ENCODE measurements at places on chromosomes 7 and 10.

DNA sequence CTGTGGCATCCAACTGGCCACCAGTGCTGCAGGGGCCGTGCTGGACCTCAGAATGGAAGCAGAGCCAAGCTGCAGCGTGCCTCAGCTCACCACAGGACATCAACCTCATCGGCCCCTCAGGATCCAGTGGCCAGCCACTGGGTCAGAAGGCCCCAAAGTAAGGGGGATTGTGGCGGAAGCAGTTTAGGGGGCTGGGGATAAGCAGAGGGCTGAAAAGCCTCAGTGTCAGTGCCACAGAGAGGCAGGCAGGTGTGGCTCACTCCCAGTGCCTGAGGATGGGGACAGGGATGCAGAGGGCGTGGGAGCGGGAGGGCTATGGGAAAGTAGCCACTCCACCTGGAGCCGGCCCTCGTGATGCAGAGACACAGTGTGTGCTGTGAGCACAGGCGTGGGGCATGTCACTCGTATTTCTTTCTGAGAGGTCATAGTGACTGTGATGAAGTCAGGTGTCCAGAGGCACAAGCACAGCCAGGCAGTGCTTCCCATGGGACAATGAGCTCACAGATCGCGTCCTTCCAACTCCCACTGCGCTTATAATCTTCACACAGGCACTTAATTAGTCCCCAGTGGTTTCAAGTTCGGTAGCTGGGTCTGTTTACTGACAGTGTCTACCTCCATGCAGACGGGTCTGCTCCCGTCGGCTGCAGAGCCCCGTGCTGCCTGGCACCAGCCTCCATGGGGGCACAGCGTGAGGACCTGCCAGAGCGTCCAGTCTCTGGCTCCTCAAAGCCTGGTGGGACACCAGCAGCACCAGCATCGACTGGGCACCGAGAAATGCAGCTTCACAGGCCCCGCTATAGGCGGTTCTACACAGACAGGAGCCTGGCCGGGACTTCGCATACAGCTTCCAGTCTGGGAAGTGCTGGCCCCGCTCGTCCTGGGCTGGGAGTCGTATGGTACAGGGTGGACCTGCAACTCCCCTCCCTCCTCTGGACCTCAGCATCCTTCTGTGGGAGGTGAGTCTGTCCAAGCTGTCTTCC lies 42.9 kb upstream of the CNPY1 start:
- DNase-seq: no peak

DNA sequence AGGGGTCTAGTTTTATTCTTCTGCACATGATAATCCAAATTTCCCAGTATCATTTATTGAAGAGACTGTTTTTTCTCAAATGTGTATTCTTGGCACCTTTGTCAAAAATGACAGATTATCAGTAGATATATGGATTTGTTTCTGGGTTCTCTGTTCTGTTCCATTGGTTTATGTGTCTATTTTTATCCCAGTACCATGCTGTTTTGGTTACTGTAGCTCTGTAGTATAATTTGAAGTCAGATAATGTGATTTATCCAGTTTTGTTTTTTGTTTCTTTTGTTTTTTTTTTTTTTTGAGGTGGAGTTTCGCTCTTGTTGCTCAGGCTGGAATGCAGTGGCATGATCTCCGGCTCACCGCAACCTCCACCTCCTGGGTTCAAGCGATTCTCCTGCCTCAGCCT lies 61.6 kb upstream of the HELLS start:
- no peak for DNase-seq

GRCh38 chr7:125926621-125927020 lies 997.0 kb upstream of the POT1 start:
- no peak for DNase-seq

DNA sequence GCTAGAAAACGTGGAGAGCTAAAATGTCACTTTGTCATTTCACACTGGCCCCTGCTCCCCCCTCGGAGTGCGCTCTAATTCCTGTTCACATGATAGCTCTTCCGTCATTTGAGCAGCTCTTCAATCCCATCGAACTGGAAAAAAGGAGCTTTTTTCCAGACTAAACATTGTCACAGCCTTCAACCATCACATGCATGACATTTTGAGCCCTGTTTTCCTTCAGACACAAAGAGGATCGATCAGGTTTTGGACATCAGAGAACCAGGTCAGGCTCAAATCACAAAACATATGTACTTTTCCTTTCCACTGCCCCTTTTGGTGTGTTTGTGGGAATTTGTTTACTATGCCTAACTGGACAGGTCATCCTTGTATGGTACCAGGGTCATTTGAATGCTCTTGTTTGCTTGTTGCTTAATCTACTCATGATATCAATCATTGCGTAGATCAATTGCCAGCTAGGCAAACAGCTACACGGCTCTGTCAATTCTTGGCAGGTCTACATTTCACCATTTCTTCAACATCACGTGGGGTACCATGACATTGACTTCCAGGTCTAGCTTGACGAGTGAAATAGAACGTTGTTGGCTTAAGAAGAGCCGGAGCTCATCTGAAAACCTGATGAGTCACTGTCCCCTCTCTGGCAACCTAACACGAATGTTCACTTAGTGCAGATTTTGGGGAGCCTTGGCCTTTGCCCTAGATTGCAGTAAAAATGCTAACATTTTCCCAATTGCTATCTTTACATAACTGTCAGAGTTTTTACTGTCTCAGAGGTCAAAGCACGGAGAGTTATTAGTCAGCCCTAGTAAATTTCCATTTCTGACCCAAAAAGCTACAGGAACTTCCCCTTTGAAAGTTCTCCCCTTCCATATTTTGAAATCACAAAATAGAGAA lies 87.3 kb downstream of the LYZL2 start:
- DNase-seq: no peak

GRCh38 chr10:80152820-80153219 lies 20.3 kb downstream of the PLAC9 start:
- DNase-seq: no peak
